GM12892 (cell line): ENCODE measurements at places on chromosomes 7 and 10.

GRCh38 chr10:86715156-86715795 lies 41.1 kb upstream of the BMPR1A start:
- DNase-seq, result no peak

DNA sequence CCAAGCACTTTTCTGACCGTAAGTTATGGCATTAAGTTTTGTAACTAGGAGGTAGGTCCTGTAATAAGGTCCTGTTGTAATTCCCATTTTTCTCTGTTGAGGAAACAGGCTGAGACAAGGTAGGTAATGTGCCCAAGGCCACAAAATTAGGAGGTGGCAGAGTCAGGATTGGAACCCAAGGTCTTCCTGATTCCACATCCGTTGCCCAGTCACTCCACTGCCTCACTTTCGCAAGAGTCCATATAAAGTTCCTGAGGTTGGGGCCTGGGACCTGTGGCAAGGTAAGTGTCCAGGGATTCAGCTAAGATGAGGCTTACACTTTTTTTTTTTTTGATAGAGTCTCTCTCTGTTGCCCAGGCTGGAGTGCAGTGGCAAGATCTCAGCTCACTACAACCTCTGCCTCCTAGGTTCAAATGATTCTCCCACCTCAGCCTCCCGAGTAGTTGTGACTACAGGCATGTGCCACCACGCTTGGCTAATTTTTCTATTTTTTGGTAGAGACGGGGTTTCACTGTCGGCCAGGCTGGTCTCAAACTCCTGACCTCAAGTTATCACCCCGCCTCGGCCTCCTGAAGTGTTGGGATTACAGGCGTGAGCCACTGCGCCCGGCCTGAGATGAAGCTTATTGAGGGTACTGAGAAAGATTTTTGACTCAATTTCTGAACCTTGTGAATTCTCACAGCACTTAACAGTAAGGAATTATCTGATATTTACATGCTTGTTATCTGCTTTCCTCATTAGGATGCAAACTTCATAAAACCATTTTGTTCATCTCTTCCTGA lies 20.3 kb upstream of the GNA12 start:
- DNase-seq, result no peak

DNA sequence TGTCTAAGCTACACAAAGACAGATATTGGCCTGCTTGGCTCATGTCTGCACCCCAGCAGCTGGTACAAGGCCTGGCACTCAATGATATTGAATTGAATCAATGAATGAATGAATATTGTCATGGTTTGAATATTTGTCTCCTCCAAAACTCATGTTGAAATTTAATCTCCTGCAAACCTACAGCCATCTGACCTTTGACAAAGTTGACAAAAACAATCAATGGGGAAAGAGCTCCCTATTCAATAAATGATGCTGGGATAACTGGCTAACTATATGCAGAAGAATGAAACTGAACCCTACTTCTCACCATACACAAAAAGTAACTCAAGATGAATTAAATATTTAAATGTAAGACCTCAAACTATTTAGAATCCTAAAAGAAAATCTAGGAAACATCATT lies 144.7 kb downstream of the CYP26A1 start:
- DNase-seq, result no peak

GRCh38 chr7:95095259-95095965 lies 188.0 kb downstream of the PPP1R9A start:
- DNase-seq, result no peak

- no peak for DNase-seq
Observed at GRCh38 chr7:150307904-150308303, 15.3 kb upstream of the LRRC61 start.

DNA sequence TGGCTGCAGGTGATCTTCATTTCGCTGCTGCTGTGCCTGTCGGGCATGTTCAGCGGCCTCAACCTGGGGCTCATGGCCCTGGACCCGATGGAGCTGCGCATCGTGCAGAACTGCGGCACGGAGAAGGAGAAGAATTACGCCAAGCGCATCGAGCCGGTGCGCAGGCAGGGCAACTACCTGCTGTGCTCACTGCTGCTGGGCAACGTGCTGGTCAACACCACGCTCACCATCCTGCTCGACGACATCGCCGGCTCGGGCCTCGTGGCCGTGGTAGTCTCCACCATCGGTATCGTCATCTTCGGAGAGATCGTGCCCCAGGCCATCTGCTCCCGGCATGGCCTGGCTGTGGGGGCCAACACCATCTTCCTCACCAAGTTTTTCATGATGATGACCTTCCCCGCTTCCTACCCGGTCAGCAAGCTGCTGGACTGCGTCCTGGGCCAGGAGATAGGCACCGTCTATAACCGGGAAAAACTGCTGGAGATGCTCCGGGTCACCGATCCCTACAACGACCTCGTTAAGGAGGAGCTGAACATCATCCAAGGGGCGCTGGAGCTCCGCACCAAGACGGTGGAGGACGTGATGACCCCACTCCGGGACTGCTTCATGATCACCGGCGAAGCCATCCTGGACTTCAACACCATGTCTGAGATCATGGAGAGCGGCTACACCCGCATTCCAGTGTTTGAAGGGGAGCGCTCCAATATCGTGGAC lies 1.3 kb downstream of the CNNM2 start:
- no peak for DNase-seq

DNA sequence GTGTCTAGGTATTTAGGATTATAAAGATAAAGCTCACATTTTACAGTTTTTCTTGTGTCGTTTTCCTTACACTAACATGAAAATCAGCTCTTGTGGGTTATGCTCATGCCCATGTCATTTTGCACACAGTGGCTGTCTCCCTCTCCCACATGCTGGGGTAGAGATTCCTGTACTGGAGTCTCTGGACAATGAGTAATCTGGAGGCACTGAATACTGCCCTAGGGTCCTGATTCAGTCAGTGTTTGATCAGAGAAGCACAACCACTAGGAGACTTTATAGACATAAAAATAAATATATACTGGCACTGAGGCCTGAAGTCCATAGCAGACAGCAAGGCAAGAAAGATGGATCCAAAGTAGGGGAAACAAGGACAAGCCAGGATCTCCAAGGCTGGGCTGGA lies 1008.8 kb downstream of the KCNMA1 start:
- no peak for DNase-seq

- no peak for DNase-seq
Observed at GRCh38 chr7:92691578-92691977, 101.4 kb upstream of the FAM133B start.

DNA sequence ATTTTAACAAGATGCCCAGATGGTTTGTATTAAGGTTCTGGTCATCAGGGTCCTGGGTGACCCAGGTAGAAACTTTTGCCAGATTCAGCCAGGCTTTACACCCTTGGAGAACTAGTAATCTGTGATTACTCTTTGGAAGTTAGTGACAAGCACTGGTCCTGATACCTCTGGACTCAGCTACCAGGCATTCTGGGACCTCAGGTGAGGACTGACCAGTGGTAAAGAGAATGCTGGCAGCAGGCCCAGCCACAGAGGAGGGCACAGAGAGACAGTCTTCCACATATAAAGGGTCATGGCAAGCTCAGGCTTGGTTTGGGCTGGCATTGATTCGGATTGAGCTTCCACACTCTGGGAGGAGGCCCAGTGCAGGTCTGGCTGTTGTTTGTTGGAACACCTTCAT lies 112.0 kb upstream of the CHST15 start:
- no peak for DNase-seq

DNA sequence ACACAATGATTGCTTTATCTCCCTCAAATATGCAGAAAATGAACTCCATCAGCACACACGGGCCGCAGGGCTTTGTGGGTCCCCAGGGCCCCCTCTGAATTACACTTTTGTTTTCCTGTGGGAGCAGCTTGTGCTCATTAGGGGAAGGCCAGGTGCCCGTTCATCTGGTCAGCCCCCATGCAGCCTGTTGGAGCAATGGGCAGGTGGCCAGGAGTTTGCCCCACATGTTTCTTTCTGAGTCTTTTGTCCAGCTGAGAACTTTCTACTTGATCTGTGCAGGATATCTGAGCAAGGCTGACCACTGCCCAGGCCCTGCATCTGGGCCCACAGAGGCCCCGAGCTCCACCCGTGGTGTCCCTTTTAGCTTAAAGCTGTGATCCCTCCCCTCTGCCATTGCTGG lies 105.3 kb upstream of the FAM20C start:
- no peak for DNase-seq

GRCh38 chr10:37896436-37896835 lies 39.0 kb upstream of the ZNF248 start:
- DNase-seq, result no peak

GRCh38 chr10:106076496-106076895 lies 1088.0 kb downstream of the SORCS1 start:
- no peak for DNase-seq

DNA sequence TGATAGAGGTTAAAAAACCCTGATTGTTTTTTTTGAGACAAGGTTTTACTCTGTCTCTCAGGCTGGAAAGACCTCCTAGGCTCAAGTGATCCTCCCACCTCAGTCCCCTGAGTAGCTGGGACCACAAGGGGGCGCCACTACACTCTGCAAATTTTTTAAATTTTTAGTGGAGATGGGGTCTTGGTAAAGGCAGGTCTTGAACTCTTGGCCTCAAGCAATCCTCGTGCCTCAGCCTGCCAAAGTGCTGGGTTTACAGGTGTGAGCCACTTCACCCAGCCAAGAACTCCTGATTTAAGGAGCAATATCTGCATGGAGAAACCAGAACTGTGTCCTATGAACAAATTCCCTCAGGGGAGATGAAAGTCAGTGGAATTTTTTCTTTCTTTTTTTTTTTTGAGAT lies 7.3 kb upstream of the KLHDC10 start:
- no peak for DNase-seq

DNA sequence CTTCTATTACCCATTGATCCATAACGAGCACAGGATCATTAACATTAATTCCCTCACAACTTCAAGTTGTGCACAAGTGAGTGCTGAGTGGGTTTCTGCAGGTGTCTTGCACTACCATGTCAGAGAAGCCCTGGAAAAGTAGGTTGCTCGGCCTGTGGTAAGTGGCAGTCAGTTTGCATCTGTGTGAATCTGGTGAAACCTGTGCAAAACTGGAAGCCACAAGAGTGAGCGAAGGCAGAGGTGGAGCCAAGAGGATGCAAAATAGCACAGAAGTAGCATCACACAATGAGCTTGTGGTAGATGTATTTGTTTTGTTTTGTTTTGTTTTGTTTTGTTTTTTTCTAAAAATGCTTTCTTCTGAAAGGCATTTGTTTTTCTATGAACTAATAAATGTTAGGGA lies 181.5 kb downstream of the THSD7A start:
- no peak for DNase-seq

- DNase-seq, result no peak
Observed at GRCh38 chr10:73809061-73809818, 2.2 kb downstream of the NDST2 start.

GRCh38 chr10:94092848-94093247 lies 99.1 kb downstream of the PLCE1 start:
- no peak for DNase-seq

DNA sequence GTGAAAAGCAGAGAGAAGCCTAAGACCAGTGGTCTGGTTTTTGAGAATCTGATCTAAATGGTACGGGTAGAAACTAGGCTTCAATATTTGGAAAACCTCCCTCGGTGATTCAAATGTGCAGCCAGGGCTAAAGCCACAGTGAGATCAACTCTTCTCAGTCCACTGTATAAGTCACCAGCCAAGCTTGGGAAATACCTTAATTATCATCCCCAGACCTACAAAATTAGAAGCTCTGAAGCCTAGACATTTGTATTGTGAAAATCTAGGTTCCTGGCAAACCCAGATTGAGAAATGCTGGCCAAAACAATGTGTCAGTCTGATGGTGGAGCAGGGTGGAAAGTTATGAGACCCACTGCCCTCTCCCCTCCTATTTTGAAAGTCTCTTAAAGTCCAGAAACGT lies 131.7 kb downstream of the DGKI start:
- no peak for DNase-seq

DNA sequence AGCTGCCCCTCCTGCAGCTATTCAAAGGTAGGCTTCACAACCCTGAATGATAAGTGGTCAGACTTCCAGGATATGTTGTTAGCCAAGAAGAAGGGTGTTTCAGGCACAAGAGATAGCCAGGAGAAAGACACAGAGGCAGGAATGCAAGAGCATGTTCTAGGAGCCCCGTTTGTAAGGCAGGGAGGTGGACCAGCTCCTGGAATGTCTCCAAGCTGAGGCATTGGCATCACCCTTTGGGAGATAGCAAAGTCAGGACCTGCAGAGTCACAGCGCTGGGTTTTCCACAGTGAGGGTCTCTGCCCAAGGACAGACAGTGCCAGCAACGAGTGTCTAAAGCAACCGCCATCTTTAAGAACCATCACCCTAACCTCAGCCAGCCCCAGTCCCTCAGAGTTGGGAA lies 484.5 kb upstream of the ZMIZ1 start:
- no peak for DNase-seq

DNA sequence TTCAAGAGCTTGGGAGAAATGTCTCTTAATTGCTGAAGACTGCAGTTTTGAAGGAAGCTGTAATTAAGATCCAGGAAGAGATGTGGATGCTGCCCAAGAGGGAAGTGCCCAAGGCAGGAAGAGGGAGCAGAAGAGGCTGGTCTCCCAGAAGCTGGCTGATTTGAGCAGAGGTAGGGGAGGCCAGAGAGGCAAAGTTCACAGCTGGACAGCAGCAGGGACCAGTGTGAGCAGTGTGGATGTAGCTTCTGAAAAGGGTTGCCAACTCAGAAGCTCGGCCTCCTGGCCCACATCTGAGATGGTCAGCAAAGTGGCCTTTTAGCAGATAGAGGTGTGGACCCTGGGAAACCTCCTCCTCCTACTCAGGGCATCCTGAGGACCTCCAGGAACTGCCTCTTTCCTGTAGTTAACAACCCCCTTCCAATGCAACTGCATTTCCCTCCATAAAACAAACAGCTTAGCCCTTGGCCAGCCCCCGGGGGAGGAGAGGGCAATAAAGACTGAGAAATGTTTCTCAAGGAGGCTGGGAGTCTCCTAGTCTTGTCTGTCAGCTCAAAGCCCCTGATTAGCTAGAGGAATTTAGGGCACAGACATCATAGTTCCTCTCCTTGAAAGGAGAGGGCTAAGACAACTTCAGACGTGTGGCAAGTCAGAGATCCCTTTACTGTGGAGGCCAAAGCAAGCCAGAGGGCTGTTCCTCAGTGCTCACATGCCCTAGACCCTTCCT lies 69.5 kb downstream of the PAX2 start:
- no peak for DNase-seq
